H9 (cell line): ENCODE measurements at places on chromosomes 3 and 15.

DNA sequence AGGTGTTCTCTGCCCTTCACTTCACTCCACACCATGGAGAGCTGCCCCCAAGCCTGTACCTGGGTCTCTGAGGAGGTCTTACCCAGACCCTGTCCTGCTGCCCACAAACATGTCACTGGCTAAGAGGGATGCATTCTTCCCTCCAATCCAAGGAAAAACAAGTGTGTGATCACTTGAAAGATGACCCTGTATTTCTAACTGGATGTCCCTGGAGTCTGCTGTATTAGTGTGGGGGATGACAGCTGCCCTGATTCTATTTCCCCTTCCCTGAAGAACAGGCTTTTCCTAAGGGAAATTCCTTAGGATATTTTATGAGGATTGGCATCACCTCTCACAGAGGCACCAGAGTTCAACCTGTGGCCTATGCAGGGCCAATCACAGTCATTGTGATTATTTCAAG lies 55.0 kb upstream of the GATA2 start:
- no peak for DNase-seq

DNA sequence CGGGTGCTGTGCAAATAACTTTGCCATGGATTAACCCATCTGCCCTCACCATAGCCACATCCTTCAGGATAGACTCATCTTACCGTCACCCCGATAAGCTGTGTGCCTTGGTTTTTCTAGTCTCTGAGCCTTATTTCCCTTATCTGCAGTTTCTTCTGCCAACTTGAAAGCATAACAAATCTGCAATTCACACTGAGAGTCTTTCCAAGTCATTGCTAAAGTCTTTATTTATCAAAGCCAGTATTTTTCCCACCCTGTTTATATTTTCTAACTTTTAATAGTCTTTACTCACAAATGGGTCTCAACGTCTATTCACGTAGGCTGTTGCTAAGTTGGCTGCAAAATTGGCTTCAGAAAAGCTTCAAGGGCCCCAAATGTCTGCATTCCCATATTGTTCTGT lies 61.6 kb upstream of the SUCLG2 start:
- no peak for DNase-seq

- DNase-seq, result no peak
Measured at GRCh38 chr3:192844836-192845525, 72.7 kb downstream of the MB21D2 start.

DNA sequence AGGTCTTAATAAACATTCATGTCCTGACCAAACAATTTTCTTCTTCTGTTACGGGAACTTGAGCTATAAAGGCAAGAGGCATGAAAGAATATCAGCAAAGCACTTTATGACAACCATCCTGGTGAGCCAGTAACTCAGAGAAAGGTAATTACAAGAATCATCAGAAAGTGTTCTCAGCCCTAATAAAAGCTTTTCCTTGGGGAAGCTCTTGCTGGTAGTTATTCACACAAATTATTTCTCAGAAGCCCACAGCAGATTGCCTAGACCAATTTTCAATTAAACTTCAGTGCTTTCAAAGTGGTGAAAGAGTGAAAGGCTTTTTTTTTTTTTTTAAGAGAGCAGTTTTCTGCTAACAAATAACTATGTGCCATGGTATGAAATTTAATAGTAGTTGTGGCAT lies 60.9 kb upstream of the PEX5L start:
- no peak for DNase-seq

GRCh38 chr3:55488398-55489055 lies 1.4 kb upstream of the WNT5A start:
- peak; percentile 54 for DNase-seq

- no peak for DNase-seq
Measured at GRCh38 chr3:193212844-193213243, 28.2 kb upstream of the PLAAT1 start.

- no peak for DNase-seq
Measured at GRCh38 chr3:150830745-150831144, 67.8 kb upstream of the SIAH2 start.

GRCh38 chr3:190076136-190076535 lies 44.6 kb downstream of the P3H2 start:
- DNase-seq, result no peak

DNA sequence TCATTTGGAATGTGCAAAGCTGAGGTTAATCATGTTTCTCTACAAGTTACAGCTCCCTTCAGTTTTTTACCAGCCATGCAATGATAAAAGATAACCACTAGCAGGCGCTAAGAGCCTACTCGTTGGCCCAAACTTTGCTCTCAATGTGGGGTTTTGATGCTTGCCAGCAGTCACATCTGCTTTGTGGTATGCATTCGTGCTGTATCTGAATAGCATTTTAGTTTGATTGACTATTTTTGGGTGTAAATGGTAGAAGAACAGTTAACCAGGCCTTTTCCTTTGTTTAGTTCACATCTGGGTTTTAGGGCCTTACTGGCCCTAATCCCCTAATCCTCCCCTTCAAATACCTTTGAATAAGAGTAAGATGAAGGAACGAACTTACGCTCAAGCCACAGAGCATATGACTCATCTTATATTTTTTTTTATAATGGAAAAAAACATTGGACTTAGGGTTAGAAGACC lies 4.4 kb upstream of the CLDN11 start:
- no peak for DNase-seq

DNA sequence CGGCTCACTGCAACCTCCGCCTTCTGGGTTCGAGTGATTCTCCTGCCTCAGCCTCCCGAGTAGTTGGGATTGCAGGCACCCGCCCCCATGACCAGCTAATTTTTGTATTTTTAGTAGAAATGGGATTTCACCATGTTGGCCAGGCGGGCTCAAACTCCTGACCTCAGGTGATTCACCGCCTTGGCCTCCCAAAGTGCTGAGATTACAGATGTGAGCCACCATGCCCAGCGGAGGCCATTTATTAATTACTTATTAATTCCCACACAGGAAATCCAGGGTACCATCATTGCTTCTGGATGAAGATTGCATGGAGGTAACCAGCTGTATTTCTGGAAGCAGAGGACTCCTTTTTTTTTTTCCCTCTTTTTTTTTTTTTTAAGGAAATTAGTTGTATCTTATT lies 37.8 kb downstream of the MAP4 start:
- no peak for DNase-seq

DNA sequence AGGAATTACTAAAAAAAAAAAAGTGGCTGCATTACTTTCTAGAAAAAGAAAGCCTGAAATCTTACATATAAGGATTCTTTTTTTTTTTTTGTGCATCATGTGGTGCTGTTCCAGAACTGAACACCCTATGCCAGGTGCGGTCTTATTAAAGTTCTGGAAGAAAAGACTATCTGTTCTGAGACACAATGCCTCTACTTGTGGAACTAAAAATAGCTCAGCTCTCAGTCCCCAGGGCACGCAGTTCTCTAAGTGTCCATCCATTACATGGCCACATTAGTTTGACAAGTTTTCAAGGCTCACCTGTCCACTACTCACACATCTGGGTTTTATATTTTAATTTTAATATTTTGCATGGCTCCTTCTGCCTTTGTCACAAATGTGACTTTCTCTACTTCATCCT lies 126.6 kb upstream of the ADAMTS9 start:
- DNase-seq, result no peak
